Fibroblast of lung (primary cell): ENCODE measurements at places on chromosomes 6 and 20.

DNA sequence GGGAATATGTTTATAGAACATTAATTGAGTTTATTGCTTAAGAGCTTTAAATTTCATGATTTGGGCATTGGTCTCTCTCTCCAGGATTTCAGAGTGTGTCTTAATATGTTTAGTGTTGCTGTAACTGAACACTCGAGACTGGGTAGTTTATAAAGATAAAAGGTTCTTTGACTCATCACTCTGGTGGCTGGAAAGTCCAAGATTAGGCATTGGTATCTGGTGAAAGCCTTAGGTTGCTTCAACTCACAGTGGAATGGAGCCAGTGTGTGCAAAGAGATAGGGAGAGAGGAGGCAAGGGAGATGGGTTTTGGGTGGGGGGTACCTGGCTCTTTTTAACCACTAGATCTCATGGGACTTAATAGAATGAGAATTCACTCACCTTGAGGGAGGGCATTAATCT is 35.6 kb upstream of the DTNBP1 start:
- no peak for DNase-seq

DNA sequence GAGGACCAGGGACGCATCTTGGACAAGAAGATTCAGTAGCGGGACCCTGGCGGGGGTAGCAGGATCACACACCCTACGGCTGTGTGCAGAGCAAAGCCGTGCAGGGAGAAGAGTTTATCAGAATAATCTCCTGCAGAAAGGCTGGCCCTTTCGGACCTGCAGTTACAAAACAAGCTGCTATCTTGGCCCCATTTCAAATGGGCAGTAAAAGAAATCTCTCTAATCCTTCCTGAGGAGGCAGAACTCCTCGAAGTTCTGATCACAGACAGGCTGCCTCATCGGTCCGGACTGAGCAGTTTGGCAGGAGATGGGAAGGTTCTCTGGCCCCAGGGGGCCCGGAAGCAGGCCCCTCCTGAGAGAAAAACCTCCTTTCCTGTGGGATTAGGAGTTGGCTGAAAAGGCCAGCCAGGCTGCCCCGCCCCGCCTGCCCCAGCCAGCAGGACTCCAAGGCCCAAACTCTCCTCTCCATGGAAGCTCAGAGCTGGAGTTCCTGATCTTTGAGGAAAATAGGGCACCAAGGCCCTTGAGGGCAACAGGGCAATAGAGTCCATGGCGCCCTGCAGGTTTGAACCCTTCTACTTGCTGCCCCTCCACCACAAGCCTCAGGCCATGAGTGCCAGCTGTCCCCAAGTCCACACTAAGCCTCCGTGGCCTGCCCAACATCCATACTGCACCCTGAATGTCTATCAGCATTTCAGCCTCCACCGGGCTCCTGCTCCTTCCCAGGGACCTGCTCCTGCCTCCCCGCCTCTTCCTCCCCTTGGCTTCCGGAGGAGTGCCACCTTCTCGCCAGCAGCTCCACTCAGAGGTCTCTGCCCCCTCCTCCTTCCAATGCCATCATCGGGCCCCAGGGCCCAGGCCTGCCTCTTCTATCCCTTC is 141.3 kb downstream of the PREX1 start:
- peak; percentile 50 for DNase-seq

- peak; percentile 48 for DNase-seq
Observed at GRCh38 chr6:41757931-41758640, 10.9 kb upstream of the PGC start.

DNA sequence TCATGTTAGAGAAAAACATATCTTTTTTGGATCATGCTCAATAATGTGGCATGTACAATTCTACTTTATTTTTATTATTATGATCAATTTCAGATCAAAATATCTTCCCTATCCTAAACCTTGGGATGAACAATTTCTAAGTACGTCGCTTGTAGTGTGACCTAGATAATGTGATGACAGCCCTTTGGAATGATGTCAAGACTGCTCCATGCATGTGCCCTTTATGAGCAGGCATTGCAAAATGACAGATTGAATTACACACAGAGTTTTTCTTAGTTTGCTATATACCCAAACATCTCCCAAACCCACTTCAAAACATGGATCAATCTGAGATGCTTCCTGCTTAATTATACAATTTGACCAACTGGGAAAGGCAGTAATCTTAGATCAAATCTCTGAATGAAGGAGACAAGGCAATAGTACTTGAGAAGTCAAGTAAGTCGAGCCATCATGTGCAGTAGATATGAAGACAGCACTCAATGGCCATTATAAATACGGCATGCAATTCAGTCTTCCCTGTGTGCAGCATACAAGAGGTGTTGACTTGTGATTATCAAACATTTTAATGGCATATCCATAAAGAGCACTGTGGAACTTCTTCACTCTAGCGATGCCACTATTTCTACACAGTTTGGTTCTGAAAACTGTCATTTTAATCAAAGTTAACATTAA is 294.8 kb downstream of the RNF144B start:
- no peak for DNase-seq

DNA sequence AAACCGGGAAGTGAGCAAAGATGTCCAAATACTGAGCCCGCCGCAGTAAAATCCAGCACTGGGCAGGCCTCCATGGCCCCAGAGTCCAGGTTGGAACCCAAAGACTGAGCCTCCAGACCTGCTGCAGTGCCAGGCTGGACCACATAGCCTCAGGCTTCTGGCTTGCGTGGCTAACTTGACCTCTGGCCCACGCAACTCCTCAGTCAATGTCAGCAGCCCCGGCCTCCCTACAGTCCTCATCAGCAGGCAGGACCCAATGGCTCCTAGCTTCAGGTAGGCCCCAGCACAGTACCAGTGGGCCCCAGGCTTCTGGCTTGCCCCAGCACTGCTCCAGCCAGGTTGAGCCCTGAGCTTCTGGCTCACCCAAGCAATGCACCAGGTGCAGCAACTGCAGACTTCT is 245.1 kb upstream of the AFDN start:
- no peak for DNase-seq

DNA sequence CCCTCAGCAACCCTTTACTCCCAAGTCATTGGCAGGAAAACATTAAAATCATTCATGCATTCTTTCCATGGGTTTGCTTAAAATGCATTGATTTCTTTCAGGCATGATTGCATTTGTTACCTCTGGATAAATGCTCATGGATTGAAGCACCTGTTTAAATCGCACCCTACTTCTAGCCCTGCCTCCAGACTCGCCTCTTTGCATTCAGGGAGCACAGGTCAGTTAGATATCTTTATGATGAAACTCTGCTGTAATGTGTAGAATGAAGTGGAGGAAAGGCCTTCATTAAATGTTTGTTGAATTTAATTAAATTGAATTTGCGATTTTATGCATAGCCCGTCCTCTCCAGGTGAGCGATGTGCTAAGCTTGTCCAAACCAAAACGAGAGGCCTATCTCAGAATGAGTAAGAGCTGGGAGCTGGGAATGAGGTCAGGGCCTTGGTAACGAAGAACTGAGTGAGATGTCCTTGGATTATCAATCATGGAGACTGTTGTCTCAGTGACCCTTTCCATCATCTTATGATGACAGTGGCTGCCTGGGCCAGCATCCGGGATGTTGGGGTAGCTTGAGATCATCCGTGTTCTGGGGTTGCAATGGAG is 210.1 kb downstream of the SYNDIG1 start:
- no peak for DNase-seq

- DNase-seq = no peak
Observed at GRCh38 chr20:34461779-34462087, 54.5 kb upstream of the DYNLRB1 start.

- DNase-seq = peak; percentile 68
Observed at GRCh38 chr6:121436960-121437850, 1.8 kb downstream of the GJA1 start.

- DNase-seq = peak; percentile 27
Observed at GRCh38 chr6:32852844-32853540, 512 bp downstream of the TAP1 start.

GRCh38 chr6:29011276-29011734 is 6.2 kb upstream of the ZNF311 start:
- peak; percentile 69 for DNase-seq

DNA sequence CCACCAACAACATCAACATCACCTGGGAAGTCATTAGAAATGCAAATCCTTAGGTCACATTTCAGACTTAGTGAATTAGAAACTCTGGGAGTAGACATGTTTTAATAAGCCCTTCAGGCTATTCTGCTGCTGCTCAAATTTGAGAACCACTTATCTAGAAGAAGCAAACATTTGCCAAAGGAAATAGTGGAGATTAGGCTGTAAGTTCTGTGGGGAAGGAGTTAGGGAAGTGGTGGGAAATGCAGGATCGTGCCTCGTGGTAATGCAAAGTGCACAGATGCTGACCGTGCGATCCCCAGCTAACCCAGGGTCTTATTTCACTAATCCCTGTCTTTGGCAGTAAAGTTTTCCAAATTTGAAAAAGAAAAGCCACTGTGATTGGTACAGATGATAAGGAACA is 328.5 kb downstream of the EPM2A start:
- no peak for DNase-seq

- DNase-seq = no peak
Observed at GRCh38 chr6:112005013-112005371, 48.9 kb upstream of the CCN6 start.

GRCh38 chr6:28137505-28137981 is 4.1 kb upstream of the ZKSCAN8 start:
- peak; percentile 29 for DNase-seq

GRCh38 chr6:33143113-33143770 is 49.0 kb downstream of the COL11A2 start:
- DNase-seq = no peak

DNA sequence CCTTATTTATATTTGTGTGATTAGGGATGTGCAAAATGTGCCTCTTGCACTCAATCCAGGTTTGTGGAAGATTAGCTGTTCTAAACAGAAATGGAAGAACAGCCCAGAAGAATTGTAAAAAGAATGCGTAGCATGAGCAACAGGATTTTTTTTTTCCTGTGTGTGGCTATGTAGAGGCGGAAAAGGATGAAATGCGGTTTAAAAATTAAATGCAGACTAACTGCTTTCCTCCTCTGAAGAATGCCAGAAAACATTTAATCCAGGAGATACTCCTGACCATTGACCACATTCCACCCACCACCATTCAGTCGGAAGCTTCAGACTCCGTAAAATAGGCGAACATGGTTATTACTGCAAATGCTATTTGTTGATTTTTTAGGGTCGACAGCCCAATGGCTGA is 83.4 kb downstream of the BMP6 start:
- DNase-seq = no peak

GRCh38 chr6:89392823-89393222 is 19.2 kb downstream of the RRAGD start:
- no peak for DNase-seq

- DNase-seq = peak; percentile 30
Observed at GRCh38 chr6:7617801-7618764, 28.1 kb downstream of the SNRNP48 start.

DNA sequence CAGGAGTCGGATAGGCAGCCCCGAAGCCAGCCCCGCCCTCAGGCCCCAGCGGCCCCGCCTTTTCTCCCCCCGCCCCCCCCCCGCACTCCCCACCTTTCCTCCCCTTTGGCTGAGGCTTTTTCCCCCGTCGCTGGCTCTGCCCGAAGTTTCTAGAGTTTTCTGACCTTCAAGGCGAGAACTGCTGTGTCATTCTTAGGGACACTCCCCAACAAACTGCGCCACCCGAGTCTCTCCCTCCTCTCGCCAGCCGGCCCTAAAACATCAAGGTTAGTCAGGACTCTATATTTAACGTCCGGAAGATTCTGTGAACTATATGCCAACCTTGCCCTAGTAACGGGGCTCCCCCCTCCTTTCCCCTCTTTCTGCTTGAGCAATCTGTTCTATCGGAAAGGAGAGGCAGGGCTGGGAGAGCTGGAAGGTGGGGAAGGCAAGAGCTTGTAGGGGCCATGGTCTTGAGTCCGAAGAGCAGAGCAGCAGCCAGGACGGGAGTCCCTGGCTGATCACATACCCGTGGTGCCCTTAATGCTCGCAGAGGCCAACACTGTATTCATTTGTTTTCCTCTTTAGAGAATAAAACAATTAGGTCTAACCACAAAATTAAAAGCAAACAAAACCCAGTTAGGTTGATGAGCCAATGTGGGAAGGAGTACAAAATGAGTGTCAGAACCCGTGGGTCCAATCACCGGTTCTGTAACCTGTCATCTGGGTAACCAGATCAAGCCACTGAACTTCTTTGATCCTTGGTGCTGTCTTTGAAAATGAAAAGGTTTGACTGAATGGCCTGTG is 5.3 kb upstream of the HSPA1B start:
- DNase-seq = peak; percentile 76

- DNase-seq = no peak
Observed at GRCh38 chr6:41483943-41484342, 62.2 kb upstream of the FOXP4 start.

- DNase-seq = no peak
Observed at GRCh38 chr6:57276946-57277345, 40.5 kb upstream of the PRIM2 start.

GRCh38 chr20:38870733-38871559 is 55.3 kb upstream of the FAM83D start:
- no peak for DNase-seq

DNA sequence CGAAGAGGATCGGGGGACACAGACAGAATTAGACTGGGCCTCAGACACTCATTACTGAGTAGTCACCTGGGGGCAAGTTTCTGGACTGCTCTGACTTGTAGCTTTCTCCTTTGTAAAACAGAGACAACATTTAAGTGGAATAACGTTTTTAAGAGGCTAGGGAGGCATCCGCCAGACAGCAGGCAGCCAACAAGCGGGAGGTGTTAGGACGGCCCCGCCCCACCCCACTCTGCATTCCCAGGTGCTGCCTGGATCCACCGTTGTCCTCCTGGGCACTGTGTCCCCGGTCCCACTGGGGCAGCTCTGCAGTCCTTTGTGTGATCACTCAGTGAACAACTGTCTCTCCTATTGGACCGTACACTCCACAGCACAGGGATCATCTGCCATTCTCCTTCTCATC is 113.8 kb downstream of the IRF4 start:
- DNase-seq = no peak

GRCh38 chr20:41038878-41039404 is 10.3 kb downstream of the TOP1 start:
- no peak for DNase-seq

DNA sequence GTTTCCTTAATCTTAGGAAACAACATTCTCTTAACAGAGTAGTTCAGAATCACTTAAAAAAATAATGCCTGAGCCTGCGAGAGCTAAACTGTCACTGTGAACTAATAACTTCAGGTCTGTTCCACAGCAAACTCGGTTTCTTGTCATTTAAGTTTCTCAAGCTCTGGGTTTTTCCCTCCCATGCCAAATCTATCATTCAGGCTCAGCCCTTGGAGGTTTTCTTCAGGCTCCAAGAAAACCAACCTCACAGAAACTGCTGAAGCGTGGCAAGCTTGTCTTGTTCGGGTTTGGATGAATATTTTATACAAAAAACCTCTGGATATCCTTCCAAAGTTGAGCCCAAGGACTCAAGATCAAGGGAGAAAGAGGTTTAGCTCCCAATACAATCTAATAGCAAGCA is 99.7 kb upstream of the SNX9 start:
- DNase-seq = no peak

GRCh38 chr6:122102026-122102425 is 297.4 kb upstream of the HSF2 start:
- DNase-seq = no peak

DNA sequence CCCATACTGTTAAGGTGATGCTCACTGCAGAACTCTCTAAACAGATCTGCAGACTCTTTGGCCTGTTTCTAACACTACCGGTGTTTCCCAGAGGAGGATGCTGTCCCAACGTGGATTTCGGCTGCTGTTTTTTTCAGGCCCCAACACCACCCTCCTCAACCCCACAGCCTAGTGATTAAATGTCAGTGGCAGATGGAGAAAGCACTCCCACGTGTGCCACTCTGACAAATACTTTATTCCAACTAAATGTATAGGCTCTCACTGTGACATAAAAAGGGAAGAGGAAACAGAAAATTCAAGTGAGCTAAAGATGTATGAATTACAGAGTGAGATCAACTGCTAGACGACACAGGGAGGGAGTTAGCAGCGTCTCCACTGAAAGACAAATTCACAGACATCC is 3.6 kb downstream of the TBC1D20 start:
- no peak for DNase-seq
